ENCODE measurements at places on chromosomes 5 and 9.
A peak's percentile ranks its signal among the peaks of the same experiment; 100 is the strongest.

- no peak for DNase-seq
Observed at GRCh38 chr5:169911448-169912212, 68.7 kb downstream of the INSYN2B start.

DNA sequence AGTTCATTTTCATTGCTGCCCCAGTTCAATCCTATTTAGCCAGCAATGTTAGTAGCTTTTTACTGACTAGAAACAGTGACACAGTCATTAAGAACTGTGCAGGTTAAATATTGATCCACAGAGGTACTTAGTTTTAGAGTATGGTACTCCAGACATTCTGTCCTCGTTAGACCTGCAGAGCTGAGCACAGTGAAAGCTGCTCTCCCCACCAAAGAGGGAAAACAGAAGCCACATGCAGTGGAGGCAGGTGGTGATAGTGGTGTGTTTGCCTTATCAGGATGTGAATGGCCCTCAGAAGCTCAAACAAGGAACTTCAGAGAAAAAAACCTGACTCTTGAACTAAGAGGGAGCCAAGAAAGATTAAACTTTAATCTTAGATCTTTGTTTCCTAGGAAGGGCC is 75.5 kb downstream of the UNC13B start:
- no peak for DNase-seq

- no peak for DNase-seq
Observed at GRCh38 chr5:56259002-56259511, 25.9 kb upstream of the ANKRD55 start.

GRCh38 chr9:101620452-101620851 is 25.7 kb upstream of the PPP3R2 start:
- DNase-seq: no peak

- DNase-seq: no peak
Observed at GRCh38 chr9:76351006-76351405, 43.2 kb downstream of the RFK start.

DNA sequence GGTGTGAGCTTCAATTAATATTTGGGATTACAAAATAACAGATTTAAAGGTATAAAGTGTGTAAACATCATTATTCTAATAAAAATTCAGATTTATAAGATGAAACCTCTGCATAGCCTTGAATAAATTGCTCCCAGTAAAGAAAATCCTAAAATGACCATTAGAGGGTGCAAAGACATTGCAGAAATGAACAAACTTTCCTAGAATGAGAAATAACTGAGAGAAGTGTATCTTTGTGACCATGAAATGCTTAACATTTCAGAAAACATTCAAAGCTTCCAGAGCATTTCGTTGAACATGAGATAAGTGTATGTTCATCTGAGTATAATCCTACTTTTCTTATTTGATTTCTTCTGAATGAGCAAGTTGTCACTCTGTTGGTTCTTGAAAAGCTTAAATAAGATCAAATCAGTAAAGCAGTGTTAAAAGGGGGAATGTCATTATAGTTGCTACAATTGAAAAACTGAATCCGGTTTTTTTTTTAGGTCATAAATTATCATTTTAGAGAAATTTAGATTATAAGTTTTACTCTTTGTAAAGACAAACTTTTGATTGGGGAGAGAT is 24.7 kb upstream of the NUDT12 start:
- DNase-seq: no peak

GRCh38 chr9:35933550-35934067 is 24.3 kb downstream of the SPAAR start:
- DNase-seq: no peak

- DNase-seq: no peak
Observed at GRCh38 chr5:178231539-178232123, 971 bp downstream of the PHYKPL start.

DNA sequence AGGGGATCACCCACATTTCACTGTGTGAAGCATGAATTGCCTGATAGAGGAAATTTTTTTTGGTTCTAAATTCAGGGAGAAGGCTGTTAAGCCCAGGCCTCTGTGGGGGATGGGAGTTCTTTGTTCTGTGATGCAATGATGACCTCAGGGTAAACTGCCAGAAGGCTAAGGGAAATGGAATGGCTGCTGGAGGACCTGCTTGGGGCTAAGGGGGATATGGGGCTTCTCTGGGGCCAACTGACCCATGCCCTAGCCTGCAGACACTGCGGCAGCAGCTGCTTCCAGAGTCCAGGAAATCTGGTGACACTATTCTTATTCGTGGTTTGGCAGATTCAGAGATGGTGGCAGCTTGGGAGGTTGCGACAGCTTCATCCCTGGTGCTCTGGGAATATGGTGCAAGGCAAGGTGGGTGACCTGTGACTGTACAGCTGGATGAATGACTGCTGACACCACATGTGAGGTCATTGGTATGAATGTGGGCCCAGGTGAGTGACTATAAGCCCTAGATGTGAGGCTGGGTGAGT is 30.3 kb downstream of the VCP start:
- DNase-seq: no peak

DNA sequence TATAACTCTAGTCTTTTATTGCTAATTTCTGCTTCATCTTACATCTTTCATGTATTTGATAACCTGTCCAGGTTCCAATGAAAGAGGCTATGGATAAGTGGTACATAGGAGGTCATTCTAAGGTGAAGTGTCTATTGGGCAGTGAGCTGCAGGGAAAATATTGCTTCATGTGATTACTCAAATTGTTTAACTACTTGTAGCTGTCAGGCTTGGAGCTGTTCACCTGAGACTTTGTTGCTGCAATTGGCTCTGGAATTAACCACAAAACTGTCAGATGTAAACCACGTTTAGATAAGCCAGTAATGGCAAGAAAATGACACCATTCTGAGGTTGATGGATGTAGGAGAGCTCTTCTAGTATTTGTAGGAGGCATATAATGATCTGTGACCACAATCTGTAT is 26.0 kb downstream of the ADAMTSL1 start:
- DNase-seq: no peak

DNA sequence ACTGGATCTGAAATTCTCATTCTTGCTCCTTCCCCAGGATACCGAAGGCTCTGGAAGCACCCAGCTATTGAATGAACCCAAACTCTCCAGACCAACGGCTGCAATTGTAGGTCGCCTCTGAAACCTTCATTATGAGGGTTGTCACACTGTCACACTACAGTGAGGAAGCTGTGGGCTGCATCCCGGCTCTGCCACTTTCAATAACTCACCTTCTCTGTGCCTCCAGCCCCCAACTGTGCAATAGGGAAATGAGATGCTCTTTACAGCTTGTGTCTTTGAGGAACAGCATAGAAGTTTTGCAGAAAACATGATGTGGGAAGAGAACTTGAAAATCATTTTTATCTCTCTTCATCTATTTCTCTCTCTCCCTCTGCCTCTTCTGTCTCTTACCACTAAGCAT is 69.6 kb upstream of the TGFBR1 start:
- peak; percentile 22 for DNase-seq

DNA sequence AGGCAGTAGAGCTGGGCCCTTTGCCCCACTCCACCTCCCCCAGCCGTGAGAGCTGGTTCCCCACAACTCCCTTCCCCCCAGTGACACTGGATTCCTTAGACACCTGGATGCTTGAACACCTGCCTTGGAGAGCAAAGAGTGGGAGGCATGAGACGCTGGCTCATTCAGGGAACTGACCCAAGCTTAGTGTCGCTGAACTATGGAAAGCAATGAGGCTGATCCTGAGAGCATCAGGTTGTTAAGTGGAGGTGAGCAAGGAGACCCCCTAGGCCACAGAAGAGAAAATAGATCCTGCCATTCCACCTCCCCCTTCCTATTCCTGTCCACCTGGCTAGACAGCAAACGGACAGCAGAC is 2.0 kb downstream of the CCL19 start:
- DNase-seq: no peak

DNA sequence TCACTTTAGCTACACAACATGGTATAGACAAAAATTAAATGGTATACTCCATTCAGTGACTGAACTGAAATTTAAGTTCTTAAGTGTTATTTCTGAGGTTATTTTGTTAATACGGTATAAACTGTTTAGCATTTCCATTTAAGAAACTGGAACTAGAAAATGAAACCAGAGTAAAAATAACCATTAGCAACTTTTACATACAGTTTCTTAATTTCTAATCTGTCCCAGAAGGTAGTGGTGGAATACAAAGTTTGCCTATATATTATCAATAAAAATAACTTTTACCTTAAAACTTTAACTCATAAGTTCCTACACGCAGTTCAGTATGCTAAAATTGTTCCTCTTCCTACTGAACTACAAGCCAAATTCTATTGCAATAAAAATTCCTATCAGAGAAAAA is 10.3 kb downstream of the GOLPH3 start:
- DNase-seq: no peak

- no peak for DNase-seq
Observed at GRCh38 chr5:145980259-145980658, 43.9 kb downstream of the SH3RF2 start.

DNA sequence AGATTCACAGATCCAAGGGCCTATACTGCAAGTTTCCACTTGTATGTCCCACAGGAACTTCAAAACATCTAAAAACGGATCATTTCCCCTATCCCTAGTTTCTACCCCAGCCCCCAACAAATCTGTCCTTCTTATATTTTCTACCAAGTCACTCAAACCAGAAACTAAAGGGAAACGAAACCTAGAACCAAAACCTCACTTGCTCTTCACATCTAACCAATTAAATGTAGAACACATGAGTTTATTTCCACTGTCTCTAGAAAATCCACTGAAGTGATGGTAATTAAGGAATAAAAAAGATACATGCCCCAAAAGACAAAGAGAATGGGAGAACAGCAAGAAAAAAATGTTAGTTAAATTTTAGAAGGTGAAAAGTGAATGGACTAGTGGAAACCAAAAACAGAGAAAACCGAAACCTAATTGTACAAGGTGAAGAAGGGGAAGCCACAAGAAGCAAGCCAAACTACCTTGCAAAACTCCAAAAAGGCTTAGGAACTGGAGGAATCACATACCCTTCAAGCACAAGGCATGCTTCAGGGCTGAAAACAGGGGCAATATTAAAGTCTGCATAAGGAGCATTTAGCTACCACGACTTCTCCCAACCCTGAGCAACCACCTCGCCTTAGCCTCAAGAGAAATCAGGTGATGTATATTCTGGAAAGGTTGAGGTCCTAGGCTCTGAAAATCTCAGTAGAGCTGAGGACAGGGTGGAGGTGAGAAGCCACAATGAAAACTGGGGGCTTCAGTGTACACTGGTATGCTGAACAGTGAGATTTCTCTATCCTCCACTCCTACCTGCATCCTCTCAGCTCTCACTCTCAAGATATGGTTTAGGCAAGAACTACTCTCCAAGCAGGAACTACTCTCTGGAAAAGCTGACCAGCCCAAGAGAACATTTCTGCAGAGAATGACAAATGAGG is 11.1 kb downstream of the SMU1 start:
- no peak for DNase-seq

GRCh38 chr5:113181853-113182490 is 205.4 kb downstream of the DCP2 start:
- no peak for DNase-seq

DNA sequence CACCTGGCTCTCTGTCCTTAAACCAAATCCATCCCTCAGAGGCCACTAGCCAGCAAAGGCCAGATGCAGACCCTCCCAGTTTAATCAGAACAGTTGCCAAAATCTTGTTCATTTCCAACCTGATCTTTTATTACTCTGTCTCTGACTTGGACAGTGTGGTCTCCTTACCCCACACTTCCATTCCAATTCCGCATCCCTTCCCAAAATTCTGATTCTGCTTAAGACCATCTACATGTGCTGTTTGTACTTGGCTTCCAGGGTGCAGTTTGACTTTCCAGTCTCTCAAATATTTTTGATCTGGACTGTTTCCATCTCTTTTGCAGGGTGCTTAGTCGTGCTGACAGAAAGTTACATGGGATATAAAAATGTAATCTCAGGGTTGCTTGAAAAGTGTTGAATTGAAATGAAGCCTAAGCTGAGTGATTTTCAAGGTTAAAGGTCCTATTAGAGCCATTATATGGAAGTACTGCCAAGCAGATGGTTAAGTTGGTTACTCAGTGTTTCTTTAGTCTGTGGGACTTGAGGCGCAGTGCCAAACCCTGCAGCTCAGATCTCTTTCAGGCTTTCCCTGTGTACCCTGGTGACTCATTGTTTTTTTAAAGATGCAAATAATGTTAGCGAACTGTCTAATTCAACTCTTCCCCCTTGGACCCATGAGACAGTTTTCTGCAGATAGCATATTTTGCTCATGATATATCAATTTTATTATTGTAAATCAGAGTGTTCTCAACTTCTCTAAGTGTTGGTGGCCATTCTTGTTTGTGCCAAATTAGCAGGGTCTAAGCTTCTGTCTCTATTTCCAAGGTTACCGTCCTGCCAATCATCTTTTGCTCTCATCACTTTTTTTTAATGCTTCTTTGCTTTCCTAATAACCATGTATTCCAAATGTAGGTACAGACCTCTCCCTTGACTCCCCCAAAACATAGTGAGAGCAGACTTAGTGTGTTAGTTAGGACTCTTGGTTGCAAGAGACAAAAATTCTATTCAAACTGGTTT is 18.2 kb upstream of the DCP2 start:
- no peak for DNase-seq

DNA sequence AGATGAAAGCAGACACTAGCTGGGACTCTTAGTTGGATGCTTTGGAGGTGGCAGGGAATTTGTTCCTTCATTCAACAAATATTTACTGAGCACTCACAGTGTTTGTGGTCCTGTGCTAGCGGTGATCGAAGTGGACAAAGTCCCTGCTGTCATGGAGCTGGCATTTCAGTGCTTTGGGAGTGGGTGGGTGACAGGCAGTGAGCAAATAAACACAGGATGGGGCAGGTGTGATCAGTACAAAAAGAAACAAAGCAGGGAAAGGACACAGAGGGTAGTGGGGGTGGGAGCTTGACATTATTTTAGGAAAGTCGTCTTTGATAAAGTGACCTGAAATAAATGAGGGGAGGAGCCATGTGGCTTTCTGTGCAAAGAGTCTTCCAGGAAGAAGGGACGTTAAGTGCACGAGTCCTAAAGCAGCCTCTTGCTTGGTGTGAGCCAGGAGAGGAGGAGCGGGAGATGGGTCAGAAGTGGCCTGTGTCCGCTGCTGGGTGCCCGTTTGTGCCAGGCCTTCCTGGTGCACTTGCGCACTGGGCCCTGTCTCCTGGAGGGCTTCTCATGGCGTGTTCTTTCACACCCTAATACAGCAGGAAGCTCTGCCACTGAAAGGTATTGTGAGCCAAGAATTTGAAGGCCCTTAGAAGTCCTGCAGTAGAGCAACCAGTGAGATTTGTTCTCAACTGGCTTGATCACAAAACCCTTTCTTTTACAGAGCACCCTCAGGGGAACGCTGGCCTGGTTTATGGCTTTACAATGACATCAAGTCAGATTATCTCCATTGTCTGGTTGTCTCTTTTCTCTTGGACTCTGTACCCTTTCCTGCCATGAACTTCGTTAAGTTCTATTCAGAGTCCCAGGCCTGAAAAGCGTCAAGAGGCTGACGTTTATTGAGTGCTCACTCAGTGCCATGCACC is 14.8 kb downstream of the NDST1 start:
- DNase-seq: no peak

GRCh38 chr9:85258823-85259370 is 482.9 kb downstream of the AGTPBP1 start:
- no peak for DNase-seq

DNA sequence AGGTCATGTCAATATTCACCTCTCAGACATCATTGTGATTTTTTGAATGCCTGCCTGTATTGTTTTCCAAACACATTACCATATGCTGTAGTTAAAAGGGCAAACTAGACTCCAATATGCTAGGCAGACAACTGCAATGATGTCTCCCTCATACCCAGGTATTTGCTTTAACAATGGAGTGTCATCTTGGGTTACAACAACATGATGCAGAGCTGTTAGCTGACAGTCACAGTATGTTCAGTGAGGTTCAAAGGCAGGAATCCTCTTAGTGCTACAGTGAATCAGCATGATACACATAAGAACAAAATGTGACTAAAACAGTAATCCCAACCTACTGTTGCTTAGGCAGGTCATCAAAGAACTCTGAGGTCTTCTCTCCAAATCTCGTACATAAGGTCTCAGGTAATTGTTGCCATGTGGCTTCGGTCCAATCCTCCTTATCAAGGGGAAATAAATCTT is 24.0 kb downstream of the OR1J1 start:
- DNase-seq: no peak
